Effector memory CD8-positive, alpha-beta T cell (primary cell): ENCODE measurements at places on chromosomes 6 and 20.

DNA sequence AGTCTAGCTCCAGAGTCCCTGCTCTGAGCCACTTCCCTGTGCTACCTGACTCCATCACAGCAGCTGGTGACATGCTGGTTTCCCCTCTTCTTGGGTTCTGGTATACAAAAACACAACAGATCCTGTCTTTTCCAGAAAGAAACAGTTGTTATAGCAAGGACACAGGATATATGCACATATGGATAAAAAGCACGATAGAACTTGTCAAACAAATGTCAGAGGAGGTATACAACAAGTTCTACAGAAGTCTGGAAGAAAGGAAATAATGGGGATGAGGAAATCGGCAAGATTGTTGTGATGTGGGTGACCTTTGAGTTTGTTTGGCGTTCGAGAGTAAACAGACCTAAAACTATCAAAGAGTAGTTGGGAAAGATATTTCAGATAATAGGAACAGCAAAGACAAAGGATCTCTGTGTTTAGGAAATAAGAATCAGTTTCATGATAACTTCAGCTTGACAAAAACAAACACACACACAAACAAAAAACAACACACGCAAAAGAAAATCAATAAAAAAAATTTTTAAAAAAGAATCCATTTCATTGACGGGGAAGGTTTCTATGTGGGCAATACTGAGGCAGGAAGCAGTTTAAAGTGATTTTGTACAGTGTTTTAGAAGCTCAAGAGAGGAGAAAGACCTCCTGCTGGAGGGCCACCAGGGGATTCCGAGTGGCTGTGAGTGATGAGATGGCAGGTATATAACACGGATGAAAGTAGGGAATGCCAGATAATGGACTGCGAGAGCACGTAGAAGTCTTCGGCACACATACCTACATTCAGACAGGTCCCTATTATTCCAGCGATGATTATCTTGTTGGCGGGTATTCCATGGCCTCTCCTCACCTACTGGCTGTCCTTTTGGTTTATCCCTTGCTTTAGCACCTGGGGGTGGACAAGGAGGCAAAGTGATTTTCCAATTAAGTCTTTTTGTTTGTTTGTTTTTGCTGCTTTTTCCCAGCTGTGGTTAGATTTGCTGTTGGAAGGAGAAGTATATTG is 174.9 kb downstream of the HS3ST5 start:
- DNase-seq: no peak

DNA sequence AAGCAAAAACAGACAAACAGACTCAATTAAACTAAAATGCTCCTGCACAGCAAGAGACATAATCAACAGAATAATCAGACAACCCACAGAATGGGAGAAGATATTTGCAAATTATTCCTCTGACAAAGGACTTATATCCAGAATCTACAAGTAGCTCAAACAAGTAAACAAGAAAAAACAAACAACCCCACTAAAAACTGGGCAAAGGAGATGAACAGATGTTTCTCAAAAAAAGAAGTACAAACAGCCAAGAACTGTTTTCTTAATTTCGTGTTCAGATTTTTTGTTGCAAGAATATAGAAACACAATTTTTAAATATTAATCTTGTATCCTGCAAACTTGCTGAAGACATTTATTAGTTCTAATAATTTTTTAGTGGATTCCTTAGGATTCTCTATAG is 274.1 kb downstream of the BCKDHB start:
- no peak for DNase-seq

DNA sequence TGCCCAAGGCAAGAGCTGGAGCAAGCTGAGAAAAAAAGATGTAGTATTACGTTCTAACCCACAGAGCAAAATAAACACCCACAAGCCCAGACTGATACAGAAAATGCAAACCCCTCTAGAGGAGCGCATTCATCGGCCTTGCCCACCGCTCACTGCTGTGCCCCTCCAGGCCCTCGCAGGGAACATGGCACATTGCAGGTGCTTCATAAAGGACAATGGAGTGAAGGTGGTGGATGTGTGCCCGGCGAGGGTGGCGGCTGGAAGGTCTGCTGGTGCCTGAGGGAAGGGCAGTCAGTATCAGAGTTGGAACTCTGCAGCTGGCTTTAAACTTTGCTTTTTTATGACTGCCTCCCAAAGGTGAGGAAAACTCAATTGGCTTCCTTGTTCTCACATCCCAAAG is 18.5 kb upstream of the IRF4 start:
- DNase-seq: no peak

GRCh38 chr6:158703111-158703836 is 53.4 kb downstream of the SYTL3 start:
- DNase-seq: no peak

DNA sequence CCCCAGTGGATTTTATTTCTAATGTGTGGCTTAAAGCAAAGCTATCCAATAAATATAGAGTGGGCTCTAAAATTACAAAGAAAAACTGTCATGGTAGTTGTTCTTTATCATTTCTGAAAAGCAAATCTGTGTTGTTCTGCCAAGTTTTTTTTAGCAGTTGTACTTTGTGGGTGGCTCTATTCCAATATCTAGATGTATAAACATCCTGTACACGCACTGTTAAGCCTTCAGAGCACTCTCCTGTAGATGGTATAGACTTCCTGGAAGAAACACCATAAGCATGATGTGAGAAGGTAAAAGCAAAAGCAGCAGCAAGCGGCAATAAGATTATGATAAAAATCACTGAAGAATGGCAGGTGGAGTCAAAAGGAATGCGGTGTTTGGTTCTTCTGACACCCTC is 21.5 kb upstream of the TMEM30A start:
- DNase-seq: no peak

DNA sequence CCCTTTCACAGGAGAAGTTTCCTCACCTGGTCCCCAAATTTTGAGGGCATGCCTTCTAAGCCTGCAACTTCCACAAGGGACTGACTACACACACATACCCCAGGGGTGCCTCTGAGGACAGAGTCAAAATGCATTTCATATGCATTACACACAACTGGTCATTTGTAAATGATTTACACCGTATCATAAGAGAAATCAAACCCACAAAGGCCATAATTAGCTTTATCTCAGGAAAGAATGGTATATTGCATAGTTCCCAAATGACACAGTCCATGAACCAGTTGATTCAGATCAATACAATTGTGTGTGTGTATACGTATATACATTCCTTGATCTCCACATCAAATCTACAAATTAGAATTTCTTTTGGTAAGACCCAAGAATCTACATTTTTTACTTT is 203.3 kb upstream of the PRDM1 start:
- DNase-seq: no peak

GRCh38 chr20:15144916-15145315 is 807.5 kb upstream of the FLRT3 start:
- no peak for DNase-seq

DNA sequence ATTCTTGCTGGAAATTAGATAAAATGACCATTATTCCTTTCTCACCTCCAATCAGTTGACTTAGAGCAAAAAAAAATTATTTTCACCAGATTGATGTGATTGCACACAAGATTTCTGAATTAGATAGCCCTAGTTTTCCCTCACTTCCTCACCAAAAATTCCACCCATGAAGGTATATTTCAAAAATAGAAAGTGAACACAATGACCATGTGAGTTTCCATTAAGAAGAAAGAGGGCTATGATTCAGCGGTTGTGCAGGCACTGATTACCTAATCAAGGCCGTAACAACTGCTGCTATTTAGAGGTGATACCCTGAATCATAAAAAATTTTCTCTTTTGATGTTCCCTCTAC is 19.5 kb upstream of the RALGAPA2 start:
- DNase-seq: no peak

GRCh38 chr6:35725081-35725708 is 11.6 kb upstream of the ARMC12 start:
- no peak for DNase-seq

- no peak for DNase-seq
Measured at GRCh38 chr6:20879121-20879520, 344.9 kb downstream of the CDKAL1 start.

GRCh38 chr6:142416179-142416578 is 114.4 kb downstream of the ADGRG6 start:
- DNase-seq: no peak

DNA sequence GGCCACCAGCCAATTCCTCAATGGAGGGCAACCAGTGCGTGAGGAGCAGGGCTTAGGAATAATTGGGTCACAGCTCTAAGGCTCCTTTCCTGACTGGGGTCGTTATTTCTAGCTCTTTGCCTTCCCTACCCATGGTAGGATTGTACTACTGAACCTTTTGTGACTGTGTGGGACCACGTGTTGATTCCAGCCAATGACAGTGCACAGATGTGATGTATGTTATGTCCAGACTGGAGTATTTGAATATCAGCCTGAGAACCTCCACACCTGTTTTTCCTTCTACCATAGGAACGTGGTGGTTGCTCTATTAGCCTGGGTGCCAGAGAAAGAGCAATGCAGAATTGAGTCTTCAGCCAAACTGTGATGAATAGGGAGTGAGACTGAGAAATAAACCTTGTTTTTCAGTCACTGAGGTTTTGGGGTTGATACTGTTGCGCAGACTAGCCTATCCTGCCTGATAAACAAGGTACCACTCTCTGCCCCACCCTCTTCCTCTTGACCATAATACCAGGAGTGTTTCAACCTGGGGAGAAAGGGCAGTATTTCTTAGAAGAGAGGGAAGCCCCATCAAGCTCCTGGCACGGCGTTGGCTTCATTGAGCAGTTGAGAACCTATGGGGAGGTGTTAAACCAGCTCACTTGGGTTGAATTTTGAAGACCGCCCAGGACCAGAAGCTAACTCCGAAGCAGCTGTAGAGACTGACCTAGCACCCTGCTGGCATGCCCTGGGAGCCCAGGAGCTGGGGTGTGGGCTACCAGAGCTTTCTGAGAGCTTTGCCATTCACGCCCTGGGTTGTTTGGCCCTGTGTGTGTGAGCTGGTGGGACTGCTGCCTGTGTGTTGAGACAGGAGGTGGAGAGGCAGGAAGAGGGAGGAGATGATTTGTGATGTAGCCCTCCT is 105.5 kb upstream of the BACH2 start:
- DNase-seq: peak; percentile 33

DNA sequence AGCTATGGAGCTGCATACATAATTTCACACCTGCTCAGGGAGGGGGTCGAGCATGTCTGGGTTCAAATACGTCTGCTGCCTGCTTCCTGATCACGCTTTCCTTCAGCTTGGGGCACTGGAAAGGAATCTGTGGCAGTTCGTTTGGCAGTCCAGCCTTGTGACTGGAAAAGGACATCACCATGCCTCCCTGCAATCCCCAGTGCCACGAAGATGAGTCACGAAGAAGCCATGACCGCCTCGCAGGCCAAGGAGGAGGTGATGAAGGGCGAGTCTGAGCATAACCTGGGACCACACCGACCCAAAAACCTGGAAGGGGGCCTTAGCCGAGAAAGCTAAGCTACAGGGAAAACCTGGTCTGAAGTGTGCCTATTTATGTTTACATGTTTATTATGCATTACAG is 13.1 kb downstream of the JAG1 start:
- DNase-seq: no peak

GRCh38 chr6:151240036-151240685 is 394 bp downstream of the AKAP12 start:
- DNase-seq: no peak

- DNase-seq: no peak
Measured at GRCh38 chr6:112433457-112433856, 86.3 kb downstream of the RFPL4B start.

DNA sequence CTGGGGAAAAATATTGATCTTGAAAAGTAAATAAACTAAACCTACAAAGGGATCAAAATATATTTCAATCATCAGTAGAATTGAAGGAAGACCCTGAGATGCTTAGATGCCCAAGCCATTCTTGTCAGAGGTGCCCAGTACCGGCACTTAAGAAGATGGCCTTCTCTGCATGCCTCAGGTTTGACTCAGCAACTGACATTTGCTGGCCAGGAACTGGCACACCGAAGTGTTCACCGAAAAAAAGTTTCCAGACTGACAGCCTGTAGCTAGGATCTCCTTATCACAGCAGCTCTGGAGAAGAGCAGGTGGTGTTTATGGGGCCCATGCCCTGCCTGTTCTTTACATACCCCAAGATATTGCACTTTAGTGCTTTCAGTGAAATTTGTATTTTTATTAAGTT is 203.2 kb downstream of the MOXD1 start:
- no peak for DNase-seq

- no peak for DNase-seq
Measured at GRCh38 chr6:135270676-135271536, 89.8 kb downstream of the MYB start.

DNA sequence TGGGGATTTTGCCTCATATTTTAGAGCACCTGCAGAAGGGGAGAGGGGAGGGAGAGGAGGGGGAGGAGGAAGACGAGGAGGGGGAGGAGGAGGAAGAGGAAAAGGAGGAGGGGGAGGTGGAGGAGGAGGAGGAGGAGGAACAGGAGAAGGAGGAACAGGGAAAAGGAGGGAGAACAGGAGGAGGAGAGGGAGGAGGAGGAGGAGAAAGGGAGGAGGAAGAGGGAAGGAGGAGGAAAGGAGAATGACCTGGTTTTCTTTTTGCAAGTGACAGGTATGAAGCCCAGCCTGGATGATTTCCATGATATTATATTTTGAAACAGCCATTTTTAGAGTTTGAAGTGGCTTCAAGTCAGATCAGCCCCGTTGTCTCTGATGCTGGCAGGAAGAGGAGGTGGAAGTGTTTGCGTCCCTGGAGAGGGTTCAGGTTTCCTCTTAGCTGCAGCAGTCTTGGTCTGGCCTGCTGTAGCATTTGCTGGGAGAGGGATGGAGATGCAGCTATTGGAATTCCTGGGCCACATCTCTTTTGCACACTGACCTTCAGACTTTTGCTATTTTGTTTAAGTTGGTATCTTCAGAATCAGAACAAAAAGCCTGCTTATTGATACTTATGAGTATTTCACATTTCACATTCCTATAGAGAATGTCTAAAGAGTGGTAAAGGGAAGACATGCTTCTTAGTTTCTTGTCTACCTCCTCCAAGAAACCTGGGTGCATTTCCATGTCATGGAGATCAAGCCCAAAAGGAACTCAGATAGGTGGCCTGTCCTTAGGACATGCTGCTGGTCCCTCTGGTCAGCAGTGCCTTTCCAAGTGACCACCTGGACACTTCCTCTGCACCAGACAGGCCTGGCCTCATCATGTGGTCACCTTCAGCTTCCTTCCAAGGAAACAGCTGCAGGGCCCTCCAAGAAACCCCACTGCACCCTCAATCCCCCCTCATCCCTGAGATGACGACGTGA is 54.3 kb upstream of the IYD start:
- DNase-seq: no peak

- DNase-seq: no peak
Measured at GRCh38 chr20:50283922-50284810, 93.5 kb downstream of the CEBPB start.

DNA sequence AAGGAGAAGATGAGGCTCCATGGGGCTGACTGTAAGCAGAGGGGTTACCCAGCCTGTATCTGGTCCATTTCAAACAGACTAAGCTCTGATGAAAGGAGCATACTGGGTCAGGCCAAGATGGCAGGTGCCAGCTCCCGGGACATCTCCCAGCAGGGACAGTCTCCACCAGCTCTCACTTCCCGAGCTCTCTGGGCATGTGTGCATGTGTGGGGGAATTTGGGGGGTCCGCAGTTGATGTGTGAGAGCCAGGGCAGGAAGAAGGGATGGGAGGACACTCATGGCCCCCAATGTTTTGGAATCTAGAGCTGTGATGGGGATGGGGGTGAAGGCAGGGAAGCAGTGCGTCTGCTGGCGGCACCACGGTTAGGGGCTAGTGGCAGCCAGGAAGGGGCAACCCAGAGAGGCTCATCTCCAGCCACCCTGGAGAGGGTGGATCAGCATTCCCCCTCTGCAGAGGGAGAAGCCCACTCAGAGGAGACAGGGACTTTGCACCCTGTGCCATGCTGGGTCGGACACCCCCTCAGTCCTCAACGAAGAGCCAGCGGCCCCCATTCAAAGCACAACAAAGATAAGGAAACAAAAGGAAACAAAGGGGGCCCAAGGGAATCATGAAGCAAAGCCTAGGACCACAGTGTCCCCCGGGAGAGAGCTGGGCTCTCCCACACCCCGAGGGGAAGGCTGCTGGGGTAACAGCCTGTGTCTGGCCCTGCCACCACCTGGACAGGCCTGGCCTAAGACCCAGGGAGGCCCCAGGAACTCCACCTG is 52.4 kb downstream of the DSTN start:
- DNase-seq: no peak
